ENCODE measurements at places on chromosomes 5 and 9.

DNA sequence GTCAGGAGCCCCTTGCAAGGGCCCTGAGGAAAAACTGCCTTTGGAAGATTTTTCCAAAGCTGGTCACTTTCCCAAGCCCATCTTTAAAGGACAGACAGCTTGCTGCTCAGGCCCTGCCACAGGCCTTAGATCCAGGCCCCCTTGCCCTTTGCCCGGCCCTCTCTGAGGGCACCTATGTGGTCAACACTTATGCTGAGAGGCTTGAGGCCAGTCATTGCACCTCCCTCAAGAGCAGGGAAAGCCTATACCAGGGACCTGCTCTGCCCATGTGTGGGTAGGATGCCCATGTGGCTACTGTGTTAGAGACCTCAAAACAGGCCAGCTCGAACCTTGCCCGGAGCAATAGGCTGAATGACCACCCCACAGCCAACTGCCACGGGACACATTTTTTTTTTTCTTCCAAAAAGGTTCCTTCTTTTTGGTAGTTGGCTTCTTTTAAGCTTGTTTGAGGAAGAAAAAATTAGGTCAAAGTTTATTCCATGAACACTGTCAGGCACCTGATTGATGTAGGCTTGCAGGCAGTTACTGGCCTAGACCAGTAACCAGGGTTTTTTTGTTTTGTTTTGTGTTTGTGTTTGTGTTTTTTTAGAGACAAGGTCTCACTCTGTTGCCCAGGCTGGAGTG, 3.8 kb downstream of the TCF7 start:
- no peak for DNase-seq

DNA sequence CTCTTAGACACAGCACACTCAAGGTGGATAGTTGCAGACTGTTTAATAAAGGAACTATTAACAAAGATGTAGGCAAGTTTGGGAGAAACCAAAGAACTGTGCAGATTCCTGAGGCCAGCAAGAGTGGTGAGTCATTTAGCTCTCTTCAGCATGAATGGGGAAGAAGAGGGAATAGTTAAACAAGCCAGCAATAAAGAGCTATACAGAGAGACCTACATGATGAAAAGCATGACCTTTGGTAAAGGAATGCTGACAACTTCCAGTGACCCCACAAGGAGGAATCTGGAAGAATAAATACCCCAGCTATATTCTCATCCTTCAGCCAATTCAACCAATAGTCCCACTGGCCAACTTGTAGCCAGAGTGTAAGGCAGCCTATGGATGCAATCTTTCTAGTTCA, 706.0 kb upstream of the GRAMD2B start:
- DNase-seq = peak; percentile 25

DNA sequence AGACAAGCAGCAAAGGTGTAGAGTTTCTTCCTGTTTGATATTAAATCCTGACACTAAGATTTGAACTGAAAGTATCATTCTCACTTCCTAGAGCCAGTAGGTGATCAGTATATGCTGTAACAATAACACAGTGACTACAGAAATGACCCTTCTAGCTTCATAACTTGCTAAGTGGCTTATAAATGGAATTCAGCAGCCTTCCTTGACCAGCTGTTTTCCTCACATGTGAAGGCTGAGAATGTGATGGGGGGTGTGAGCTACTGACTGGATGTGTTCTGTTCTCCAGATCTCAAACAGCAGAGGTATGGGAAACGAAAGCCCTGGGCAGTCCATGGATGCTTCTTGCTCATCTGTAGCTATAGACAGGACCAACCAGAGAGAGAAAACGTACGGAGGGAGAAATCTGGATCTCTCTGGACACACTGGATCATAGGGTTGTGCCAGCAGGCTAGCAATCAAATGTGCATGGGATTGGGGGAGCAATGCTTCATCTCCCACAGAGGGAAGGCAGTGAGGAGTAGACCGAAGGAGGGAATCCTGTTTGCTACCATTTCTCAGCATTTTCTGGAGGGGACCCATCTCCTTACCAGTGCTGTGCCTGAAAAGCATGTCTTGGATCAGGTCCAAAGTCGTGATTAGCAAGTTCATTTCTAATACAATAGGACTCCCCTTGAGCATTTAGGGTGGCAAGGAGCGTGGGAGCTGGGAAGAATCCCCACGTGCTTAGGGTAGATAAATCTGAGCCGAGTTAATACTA, 39.4 kb downstream of the TNFAIP8 start:
- no peak for DNase-seq

GRCh38 chr5:151670953-151671636, 15.6 kb downstream of the SPARC start:
- no peak for DNase-seq

- DNase-seq = no peak
These were observed 7.5 kb upstream of the EGFLAM start for GRCh38 chr5:38250763-38251448.

DNA sequence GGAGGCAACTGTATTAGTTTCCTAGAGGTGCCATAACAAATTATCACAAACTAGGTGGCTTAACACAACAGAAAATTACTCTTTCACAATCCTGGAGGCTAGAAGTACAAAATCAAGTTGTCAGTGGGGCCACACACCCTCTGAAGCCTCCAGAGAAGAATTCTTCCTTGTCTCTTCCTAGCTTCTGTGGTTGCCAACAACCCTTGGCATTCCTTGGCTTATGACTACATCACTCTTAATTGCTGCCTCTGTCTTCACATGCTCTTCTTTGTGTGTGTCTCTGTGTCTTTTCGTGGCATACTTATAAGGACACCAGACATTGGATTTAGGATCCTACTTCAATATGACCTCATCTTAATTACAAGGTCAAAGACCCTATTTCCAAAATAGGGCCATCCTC, 327.5 kb downstream of the CHSY3 start:
- DNase-seq = no peak

DNA sequence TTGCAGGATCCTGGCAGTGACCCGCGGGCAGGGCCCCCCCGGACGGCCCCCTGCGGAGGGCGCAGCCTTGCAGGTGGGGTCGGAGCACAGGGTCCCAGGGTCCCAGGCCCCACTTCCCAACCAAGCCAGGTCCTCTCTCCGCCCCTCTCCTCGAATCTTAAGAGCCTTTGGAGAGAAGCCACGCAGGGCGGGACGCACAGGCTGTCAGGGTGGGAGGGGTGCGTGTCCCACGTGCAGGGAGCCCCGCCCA, 18.4 kb upstream of the EGFL7 start:
- DNase-seq = no peak

GRCh38 chr5:76402251-76402885, 717 bp upstream of the IQGAP2 start:
- no peak for DNase-seq

DNA sequence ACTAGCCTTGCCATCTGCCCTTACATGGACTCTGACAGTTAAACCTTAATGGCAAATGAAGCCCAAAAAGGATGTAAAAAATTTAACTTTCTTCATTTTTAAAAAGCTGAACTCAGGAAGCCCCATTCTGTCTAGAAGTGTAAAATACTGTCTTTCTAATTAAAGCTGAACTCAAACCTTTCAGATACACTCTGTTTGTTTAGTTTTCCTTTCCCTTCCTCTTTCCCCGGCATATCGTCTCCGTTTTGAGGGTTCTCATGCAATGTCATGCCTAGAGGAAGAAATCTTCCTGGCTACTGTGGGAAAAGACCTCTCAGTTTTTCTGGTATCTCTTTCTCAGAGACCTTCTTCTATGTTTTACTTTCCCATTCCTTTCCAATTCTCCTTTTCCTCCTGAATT, 841.5 kb downstream of the DTWD2 start:
- DNase-seq = no peak

- no peak for DNase-seq
These were observed 440.0 kb upstream of the WWC1 start for GRCh38 chr5:167851416-167851815.

DNA sequence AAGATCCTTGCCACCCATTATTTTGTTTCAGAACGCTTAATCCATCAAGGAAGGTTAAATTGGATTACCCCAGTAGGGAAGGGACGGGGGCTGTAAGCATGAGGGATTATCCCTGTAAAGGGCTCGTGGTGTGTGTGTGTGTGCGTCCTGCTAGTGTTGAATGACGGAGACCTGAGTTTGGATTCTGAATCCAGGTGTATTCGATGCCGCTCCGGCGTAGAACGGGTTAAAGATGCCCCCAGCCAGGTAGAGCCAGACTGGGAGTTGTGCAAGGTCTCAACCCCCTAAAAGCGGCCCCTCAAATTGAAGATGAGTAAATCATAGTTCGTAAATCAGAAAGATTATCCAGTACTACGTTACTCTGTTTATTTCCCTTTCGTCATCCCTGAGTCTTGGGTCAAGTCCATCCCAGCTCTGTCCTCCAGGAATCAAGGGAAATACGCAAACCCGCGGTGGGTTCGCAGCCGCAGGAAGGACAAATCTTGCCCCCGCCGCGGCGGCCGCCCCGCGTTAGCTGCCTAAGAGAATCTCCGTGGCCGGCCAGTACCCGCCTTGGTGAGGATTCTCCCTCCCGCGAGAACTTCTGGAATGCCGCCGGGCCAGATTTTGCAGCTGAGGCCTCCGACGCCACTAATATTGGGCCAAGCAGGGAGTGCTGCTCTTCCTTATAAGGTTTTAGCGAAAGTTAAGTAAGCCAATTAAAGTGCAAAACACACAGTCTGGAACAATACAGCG, 586 bp upstream of the MTAP start:
- no peak for DNase-seq

GRCh38 chr5:115542086-115542485, 2.5 kb downstream of the FEM1C start:
- no peak for DNase-seq

GRCh38 chr9:99024959-99025358, 80.0 kb upstream of the TGFBR1 start:
- DNase-seq = no peak

GRCh38 chr9:17764306-17764705, 185.4 kb downstream of the SH3GL2 start:
- DNase-seq = no peak

DNA sequence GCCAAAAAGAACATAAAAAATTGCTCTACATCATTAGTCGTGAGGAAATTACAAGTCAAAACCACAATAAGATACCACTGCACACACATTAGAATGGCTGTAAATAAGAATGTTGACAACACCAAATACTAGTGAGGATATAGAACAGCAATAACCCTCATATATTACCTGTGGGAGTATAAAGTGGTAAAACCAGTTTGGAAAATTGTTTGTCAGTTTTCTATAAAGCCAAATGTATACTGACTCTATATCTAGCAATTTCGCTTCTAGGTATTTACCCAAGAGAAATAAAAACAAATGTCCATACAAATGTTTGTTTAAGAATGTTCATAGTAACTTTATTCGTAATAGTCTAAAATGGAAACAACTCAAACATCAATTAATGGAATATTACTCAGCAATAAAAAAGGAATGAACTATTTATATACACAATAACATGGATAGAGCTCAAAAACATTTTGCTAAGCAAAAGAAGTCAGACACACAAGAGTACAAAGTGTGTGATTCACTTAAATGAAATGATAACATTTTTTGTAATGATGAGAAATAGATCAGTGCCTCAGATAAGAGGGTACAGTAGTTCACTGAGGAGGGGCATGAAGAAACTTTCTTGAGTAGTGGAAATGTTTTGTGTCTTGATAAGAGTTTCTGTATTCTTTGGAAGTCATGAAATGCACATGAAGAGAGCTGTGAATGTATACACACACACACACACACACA, 219.6 kb upstream of the ZNF462 start:
- no peak for DNase-seq

GRCh38 chr5:116626945-116627679, 52.5 kb upstream of the SEMA6A start:
- no peak for DNase-seq

- DNase-seq = no peak
These were observed 40.0 kb downstream of the NACC2 start for GRCh38 chr9:136054798-136055714.

All from BJ (cell line).